ENCODE measurements at places on chromosomes 6 and 20.

GRCh38 chr6:20172842-20173456, 39.3 kb downstream of the MBOAT1 start:
- no peak for DNase-seq

DNA sequence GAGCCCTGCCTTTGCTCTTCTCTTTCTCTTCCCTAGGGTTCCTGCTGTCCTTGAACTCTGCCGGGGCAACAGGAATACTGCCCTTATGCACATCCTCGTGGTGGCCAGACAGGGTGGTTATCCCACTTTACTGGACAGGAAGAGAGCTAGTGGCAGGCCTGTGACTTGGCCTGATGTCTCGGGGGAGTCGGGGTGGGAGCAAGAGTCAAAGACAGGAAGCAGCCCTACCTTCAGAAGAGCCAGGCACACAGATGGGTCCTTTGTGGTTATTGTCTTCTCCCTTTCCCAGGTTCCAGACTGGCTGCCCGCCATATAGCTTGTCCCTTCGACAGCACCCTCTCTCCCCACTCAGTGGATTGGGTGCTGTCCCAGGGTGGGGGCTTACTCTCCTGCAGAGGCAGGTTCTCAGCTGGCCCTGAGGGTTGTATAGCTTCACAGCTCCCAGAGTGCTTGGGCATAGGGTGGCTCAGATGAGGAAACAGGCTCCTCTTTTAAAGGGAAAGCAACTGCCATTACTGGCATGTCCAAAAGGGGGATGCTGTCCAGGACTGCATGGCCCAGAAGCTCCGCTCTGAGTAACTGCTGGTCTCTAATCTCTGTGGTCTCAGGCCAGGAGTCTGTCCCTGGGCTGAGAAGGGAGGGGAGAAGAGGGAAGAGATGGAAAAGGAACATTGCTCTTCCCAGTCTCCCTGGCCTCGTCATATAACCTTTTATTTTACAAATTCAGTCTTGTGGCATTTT, 17.3 kb downstream of the PLCG1 start:
- DNase-seq, result no peak

DNA sequence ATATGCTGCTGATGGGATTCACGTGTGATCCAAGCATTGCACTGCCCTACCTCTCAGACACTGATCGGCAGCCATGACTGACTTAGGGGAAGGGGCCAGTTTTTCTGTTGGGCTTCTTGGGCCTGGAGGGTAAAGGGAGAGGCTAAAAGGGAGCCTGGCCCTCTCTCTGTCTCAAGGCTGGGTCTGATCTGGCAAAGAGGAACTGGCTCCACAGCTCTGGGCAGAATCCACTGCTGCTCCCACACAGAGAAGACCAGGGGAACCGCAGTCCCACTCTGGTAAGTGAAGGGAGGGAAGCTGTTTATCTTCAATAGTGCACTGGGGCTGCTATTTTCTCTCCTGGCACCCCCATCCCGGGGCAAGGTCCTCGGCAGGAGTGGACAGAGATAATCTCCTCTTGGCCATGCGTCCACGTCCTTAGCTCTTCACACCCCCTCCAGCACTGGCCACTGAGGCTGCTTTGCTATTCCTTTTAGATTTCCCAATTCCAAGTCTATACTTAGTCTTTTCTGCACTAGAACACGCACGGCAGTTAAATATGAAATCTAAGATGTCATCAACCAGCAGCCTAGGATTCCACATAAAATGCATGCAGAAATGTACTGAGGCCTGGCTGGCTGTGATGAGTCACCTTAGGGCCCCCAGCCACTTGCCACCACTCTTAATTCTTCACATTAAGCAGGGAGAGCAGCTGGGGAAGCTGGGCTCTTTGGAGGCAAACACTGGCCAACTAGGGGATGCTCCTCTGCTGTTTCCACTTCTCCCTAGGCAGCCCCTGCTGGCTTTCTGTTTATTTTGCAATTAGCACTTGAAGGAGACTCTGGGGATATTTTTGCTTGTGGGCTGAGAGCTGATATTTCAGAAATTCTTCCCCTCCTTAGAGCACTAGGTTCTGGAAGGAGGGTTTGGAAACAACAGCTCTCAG, 87.8 kb upstream of the ARMC2 start:
- peak; percentile 40 for DNase-seq

GRCh38 chr20:48126227-48126740, 341.0 kb upstream of the SULF2 start:
- no peak for DNase-seq

DNA sequence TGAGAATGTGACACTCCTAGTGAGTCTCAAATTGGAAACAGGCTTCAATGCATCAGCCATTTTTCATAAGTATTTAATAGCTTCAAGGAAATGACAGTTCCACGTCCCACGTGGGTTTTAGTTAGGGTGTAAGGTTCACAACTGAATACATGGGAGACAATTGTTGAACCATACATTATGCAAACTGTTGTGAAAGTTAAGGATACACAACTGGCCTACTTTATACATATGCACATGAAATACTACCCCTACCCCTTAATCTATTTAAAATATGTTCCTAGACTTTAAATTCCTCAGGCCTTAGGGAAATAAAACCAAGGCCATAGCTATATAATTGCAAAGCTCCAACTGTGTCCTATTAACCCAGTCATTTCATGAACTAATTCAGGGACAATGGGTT, 436.1 kb downstream of the BTBD3 start:
- DNase-seq, result no peak

- no peak for DNase-seq
Observed at GRCh38 chr20:59663513-59664060, 59.2 kb downstream of the PHACTR3 start.

GRCh38 chr20:11047559-11047958, 373.8 kb upstream of the JAG1 start:
- no peak for DNase-seq

GRCh38 chr6:107642861-107643328, 153.0 kb downstream of the SOBP start:
- DNase-seq, result no peak

DNA sequence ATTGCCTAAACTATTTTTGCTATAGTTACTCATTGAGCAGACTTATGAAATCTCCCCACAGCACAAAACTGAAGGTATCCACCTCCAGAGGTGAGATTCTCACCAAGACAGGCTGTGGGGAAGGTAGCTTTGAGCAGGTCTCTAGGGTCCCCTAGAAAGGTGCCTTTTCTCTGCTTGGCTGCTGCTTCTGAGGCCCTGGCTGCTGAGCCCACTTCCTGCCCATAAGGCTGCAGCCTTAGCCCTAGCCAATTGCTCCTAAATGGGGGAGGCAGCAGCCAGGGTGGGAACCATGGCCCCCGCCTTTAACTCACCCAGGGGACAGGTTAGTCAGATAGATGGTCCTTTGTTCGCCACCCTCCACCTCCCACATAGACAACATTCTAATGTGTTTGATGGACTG, 3.6 kb downstream of the NT5E start:
- no peak for DNase-seq

GRCh38 chr6:70506321-70506720, 60.4 kb upstream of the SDHAF4 start:
- DNase-seq, result no peak

DNA sequence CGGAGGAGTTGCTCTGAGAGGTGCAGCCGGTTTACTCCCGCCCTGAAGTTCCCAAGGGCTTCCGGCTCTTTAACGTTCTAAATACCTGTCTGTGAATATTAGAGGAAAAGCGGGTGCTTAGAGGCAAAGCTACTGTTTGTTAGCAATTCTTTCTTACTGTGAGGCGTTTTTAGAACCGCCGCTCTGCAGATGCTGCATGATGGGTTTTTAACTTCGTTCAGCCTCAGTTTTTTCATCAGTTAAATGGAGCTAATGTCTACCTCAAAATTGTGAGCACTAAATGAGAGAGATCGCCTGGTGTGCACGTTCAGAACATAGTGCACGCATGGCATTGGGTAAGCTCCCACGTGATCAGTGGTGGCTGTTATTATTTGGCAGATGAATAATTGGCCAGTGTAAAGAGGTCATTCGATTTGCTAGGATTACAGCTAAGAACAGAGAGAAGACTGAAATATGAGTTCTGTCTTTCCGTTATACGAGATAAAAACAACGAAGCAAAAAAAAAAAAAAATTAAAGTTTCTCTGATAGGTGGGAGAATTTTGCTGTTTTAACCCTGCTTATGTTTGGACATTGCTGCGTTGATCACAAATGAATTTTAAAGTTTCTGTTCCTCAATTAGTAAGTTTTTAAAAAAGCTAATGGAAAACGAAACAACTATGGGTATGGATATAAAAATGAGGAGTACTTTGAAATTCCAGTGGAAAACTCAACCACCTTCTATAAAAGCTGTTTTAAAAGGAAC, 660 bp upstream of the TFB1M start:
- peak; percentile 74 for DNase-seq

- DNase-seq, result no peak
Observed at GRCh38 chr6:165653196-165653595, 9.8 kb downstream of the PDE10A start.

DNA sequence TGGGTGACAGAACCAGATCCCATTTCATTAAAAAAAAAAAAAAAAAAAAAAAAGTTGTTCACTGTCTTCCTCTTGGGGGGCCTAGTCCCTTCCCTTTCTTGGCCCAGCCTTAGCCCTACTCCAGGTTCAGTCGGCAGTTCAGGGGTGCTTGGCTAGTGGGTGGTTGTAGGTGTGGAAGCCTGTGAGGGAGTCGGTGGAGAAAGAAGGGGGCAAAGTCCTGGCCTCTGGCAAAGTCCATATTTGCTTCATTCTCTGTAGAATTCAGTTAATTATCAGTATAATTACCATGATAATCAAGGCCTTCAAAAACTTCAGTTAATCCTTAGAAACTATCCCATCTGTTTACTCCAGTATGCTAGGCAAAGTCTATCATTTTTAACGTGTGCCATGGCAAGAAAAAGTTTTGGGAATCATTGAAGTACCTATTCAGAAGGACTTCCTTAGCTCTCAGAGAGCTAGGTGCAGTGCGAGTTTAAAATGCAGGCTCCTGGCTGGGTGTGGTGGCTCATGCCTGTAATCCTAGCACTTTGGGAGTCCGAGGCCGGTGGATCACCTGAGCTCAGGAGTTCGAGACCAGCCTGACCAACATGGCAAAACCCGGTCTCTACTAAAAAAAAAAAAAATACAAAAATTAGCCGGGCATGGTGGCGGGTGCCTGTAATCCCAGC, 205.7 kb upstream of the ARG1 start:
- DNase-seq, result no peak

DNA sequence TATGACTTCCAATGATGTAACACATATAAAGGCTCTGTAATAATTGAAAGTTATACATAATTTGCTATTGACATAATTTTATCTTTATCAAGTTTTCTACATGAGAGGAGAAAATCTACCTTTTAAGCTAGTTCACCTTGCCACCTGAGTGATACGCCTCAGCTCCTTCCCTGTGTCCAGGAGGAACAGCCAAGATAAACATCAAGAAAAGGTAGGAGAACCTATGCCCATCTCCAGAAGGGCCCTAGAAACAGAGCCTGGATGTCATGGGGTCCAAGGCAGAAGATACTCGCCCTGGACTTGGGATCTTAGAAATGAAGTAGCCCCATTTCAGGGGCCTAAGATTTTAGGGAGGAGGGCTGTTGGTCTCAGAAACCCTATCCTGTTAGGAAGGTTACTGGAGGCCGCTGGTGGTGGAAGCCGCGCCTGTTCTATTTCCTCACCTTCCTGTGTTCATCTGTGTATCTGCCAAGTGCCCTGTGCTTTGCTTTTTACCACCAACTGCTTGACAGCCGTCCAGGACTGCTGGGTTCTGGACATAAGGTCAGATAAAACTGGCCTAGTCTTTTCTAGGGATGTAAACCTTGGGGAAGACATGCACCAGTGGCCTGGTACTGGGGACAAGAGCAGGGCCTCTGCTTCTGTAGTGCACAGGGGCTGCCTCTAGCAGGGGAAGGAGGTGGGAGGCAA, 178.5 kb downstream of the ARID1B start:
- DNase-seq, result no peak

DNA sequence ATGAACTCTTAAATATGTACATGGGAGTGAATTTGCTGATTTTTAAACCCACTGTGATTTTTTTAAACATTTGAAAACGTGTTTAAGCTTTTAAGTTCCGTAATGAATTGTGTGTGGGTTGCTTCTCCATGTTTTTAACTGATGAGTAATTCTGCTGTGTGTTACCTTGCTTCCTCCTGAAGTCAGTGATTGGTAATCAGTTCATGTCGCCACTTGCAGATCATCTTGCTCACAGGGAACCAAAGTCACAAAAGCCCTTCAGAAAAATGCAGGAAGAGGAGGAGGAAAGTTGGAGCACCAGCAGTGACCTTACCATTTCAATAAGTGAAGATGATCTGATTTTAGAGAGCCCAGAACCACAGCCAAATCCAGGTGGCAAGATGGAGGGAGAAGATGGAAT, 36.7 kb downstream of the KIZ start:
- no peak for DNase-seq

DNA sequence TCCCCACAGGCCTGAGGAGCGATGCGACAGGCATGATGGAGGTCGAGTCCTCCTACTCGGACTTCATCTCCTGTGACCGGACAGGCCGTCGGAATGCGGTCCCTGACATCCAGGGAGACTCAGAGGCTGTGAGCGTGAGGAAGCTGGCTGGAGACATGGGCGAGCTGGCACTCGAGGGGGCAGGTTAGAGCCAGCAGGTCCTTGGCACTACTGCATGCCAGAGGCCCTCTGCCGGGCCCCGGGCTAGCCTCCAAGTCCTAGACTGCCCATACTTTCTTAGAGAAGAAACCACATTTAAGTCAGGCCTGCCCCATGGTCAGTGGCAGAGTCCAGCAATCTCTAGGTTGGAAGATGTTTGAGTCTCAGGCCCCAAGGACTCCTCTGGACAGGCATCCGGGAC, 32.1 kb downstream of the PKIG start:
- DNase-seq, result no peak

- no peak for DNase-seq
Observed at GRCh38 chr20:1576641-1577040, 19.1 kb upstream of the SIRPD start.

GRCh38 chr6:11734861-11735613, 43.6 kb downstream of the ADTRP start:
- DNase-seq, result no peak

DNA sequence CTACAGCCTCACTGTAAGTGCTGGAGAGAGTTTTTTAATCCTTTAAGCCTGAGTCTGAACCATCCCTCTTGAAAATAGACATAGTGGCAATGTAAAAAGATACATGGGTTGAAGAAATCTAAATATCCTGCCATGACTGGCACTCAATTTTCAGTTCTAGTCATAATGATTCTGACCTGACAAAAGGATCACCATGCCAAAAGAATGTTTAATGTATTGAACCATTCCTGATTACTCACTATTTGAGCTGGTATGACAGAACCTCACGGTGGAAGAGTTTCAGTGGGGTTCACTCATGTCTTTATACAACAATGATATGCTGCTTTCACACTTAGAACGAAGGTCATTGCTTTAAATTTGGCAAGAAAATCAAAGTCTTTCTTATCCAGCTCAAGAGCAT, 93.4 kb downstream of the HIVEP2 start:
- DNase-seq, result no peak

DNA sequence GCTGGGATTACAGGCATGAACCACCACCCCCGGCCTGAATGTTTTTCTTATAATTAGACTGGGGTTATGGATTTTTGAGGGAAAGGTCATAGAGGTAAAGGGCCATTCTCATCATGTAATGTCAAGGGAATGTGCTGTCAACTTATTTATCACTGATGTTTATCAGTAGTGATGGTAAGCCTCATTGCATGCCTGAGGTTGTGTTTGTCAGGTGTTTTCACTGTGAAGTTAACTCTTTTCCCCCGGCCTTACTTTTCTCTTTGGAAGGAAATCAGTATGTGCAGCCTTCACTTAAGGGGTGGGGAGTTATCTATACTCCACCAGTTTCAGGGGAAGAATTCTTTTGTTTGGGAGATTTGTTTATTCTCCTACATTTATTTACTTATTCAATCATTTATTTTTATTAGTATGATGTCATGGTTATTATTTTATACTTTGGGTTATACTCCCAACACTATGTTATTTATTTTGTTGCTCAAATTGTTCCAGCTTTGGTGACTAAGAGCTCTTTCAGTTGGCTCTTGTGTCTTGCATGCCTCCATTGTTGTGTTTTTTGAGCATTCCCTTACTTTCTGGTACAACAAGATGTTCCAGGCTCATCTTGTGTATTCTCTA, 2.8 kb upstream of the SLC17A5 start:
- DNase-seq, result no peak
